Stimulated activated CD8-positive, alpha-beta memory T cell treated with anti-CD3 and anti-CD28 coated beads, Interleukin-2, amount 100 ng/mL, for 1 hour (primary cell): ENCODE measurements at places on chromosomes 4 and X.

GRCh38 chrX:16103625-16104024 is 19.7 kb upstream of the GRPR start:
- DNase-seq, result no peak

DNA sequence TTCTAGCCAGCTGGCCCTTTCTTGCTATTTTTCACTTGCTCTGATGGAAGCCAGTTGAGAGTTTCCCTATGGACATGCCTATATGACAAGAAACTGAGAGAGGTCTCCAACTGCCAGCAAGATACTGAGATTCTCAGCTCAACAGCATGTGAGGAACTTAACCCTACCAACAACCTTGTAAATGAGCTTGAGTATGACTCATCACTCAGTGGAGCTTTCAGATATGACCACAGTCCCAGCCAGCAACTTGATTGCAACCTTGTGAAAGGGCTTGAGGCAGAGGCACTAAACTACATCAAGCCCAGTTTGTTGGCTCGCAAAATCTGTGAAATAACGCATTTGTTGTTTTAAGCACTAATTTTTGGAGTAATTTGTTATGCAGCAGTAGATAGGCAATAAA is 175.8 kb downstream of the COMMD8 start:
- no peak for DNase-seq

- no peak for DNase-seq
These were observed 321.0 kb upstream of the CXXC4 start for GRCh38 chr4:104815665-104816064.

- DNase-seq, result no peak
These were observed 718.5 kb downstream of the SMARCA1 start for GRCh38 chrX:128804828-128805227.

DNA sequence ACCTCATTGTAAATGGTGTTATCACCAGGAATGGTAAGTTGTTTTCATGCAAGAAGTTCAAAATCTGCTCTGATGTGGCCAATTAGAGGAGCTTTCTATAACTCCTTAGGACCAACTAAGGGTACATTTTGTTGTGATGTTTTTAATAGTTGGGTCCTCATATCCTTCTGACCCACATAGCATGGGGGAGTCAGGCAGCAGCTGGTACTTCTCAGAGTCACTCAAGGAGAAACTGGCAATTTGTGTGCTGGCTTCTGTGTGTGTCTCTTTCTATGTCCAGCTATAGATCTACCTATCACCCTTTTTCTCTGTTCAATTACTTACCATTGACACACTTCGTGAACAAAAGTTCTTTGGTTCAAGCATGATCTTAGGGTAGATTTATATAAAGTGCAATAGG is 194.3 kb upstream of the TENM3 start:
- DNase-seq, result no peak

DNA sequence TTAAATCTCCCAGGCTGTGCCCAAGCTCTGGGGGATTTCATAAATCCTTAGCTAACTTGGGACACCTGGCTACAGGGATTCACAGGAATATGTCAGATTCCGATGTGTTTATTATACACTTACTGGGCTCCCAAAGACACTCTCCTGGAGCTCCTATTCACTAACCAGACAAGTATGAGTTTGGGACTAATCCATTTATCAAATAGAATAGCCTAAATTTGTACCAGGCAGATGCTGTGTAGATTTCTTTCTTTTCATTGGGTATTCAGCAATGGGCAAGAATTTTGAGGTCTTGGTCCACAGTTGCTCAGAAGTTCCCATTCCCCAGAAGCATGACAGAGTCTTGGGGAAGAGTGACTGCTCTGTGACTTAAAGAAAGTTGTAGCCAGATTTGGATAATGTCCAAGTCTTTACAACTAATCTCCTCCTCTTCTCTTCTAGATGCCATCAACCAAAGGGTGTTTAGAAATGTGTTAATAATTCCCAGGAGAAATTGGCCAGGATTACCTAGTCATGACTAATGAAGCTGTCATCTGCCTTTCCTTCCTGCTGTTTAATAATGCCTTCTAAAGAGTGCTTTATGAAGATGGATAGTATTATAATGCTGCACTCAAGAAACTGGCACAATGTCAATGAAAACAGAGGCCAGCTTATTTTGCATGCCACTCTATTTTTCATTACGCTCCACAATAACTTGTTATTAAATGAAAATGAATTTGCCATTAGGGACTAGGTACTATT is 120.9 kb downstream of the CHIC2 start:
- DNase-seq, result no peak

DNA sequence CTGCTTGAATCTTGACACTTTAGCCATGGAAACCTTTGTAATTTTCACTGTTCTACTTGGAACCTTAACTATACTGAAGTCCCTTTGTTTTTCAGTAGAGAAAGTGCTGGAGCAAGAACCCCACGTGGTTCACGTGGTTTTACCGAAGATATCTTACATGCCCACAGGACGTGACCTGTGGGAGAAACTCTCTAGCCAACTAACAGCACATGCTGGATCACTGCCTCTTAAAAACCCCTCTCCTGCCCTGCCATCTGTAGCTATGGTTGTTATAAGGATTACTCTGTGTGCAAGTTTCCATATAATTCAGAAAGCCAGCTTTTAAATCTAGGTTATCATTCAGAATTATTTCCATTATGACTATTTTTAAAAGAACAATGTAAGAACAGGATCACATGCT is 30.2 kb downstream of the SPANXD start:
- no peak for DNase-seq

DNA sequence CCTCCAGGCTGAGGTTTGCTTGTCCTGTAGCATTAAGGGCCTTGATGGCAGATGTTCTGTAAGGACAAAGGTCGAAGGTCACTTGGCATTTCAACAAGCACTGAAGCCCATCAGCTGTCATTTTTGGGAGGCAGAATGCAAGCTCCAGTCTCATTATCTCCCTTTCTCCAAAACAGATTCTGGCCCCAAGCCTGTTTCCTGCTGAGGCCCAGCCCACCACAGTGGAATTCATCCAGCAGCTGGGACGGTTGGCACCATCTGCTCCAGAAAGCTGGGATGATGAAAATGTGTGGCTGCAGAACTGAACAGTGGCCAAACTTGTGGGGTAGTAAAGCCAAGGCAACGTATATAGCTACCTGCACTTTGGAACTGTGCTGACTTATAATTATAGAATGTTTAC is 17.7 kb upstream of the PPEF2 start:
- DNase-seq, result no peak

- DNase-seq, result no peak
These were observed 38.5 kb upstream of the GALNTL6 start for GRCh38 chr4:171774642-171775190.

- no peak for DNase-seq
These were observed 10.3 kb downstream of the AFAP1 start for GRCh38 chr4:7929118-7929951.

GRCh38 chr4:6232836-6233785 is 32.8 kb upstream of the JAKMIP1 start:
- DNase-seq, result no peak

DNA sequence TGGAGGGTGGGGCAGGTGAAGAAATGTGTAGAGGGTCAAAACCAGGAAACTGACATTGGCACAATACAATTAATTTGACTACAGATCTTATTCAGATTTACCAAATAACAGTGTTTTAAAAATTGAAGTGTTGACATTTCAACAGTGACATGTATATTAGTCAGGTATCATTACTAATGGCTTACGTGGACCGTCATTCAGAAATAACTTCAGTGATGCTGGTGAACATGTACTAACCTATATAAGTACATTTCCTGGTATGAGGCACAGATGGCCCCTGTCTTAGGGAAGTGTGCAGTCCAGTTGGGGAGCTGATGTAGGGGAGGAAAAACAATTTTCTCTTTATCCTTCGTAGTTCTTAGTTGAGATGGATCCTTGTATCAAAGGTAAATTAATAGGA is 22.3 kb upstream of the MAOA start:
- DNase-seq, result no peak

- DNase-seq, result no peak
These were observed 29.3 kb downstream of the RGS12 start for GRCh38 chr4:3322059-3322550.

GRCh38 chr4:94536649-94537469 is 85.1 kb downstream of the PDLIM5 start:
- DNase-seq, result no peak

DNA sequence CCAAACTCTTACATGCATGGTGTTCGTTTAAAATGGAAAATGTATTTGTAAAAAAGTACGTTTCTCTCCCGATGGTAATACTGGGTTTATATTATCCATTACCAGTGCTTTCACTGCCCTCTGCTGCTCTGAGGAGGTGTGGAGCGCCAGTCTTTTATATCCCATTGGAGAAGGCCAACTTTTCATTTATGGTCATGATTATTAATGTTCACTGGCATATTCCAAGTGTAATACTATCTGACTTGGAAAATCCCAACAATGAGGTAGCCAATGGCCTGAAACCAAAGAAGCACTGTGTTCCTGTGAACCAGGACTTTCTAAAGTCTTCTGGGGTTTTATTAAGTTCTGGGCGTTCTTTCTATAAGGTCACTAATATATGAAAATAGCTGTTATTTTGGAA is 80.7 kb downstream of the SYNPO2 start:
- no peak for DNase-seq

GRCh38 chr4:45241976-45242375 is 515.6 kb upstream of the GNPDA2 start:
- DNase-seq, result no peak

DNA sequence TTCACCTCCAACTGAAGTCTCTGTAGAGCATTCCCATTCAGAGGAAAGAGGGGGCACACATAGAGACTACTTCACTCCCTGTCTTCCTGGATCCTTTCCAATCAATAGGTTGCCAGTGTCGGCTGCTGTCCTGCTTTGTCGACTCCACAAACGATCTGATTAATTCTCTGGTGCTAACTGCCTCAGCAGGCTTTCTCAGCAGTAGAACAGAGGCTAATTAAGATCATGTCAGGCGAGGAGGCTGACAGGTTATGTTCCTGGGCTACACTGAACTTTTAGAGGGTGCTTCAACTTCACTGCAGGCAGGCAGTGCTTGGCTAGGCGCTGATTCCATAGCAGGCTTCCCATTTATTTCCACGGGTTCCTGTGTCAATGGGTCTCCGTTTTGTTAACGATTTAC is 79.2 kb downstream of the GRIA3 start:
- no peak for DNase-seq

DNA sequence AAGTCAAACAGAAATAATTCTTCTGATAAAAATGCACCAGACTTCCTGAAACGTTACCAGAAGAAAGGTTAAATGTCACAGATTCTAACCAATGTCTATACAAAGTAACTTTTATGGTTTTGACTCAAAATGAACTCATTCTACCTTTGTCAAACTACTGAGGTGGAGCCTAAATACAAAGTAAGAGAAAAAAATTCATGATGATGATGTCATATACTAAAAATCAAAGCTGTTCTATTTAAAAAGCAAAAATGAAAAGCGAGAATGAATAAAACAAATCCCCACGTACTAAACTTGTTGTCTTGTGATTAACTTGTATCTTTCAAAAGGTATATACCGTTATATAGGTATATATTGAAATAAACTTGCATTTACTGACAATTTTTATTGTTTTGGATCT is 21.7 kb downstream of the GNPDA2 start:
- DNase-seq, result no peak

DNA sequence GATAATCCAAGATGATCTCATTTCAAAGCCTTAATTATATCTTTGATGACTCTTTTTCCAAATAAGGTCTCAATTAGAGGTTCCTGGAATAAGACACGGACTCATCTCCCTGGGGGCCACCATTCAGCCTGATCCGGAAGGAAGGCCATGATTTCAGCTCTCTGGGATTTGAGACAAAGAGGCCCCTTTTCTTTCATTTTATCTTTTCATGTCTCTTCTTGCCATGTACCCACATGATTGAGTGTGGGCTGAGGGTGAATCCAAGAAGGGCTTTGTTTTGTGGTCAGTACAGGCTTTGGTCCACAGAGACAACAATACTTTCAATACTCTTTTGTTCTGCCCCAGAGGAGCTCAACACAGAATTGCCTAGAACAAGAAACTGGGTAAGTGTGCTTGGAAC is 261.2 kb downstream of the TRIML1 start:
- DNase-seq, result no peak

- DNase-seq, result no peak
These were observed 163.6 kb upstream of the MAP3K15 start for GRCh38 chrX:19678941-19679340.

DNA sequence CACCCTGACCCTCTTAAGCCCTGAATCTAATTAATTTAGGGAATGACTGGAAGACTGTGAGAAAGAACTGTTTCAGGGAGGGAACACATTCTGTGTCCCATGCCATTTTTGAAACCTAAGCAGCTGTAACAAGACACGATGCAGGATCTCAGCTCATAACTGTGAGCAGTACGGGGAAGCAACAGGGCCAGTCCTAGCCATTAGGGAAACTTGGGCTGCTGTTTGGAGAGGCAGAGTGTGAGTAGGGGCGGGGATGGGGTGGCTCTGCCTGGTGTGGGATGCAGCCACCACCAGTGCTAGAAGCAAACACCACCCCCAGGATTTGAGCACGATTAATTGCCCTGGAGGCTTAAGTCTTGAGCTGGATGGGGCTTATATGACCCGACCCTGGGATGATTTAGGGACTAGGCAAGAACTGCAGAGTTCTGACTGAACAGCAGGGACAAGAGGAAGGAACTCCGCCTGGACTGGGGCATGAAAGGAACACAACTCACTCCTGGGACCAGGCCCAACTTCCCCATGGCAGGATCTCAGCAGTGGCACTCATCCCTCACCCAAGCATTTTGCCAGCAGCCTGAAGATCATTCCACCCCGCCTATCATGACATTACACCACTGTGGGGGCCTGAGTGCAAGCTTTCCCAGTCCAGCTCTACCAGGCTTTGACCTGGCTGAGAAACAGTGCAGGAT is 43.1 kb downstream of the ATRX start:
- no peak for DNase-seq

- no peak for DNase-seq
These were observed 103.0 kb downstream of the HHIP start for GRCh38 chr4:144748814-144749555.

- DNase-seq, result no peak
These were observed 65.9 kb downstream of the ANTXR2 start for GRCh38 chr4:80006935-80007744.

- DNase-seq, result no peak
These were observed 67.3 kb upstream of the DDIT4L start for GRCh38 chr4:100257567-100257966.

DNA sequence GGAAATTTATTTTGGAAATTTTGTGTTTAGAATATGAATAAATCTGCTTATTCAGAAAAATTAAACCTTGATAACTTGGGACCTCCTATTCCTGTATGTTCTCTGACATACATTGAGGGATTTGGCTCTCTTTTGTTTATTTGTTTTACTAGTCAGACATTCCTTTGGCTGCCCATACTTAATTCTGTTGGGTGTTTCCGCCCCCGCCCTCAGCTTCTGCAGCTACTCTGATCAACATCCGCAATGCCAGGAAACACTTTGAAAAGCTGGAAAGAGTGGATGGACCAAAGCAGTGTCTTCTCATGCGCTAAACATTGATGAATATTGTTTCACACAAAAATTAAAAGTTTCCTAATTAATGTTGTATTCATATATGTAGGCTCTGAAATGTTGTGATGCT is 40.5 kb downstream of the RRAGB start:
- DNase-seq, result no peak
